ENCODE measurements at places on chromosomes 5 and 9.

DNA sequence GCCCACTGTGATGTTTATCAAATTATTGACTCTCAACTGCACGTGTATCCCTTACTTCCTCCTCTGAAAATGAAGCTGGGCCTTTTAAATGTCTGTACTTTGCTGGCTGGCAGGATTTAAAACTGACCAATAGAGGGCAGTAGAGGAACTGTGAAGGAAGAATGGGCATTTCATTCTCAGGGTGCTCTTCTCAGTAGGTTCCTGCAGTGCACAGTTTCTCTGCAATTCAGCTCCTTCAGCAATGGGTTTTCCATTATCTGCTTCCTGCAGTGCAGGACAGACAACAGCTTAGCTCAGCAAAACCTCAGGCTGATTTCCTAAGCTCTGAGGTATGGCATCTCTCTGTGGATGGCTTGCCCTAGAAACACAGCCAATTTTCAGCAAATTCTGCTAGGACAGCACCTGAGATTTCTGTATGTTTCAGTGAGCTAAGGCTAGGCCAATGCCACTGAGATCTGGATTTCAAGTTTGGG lies 298.4 kb upstream of the PRDM9 start:
- DNase-seq, result peak; percentile 23

DNA sequence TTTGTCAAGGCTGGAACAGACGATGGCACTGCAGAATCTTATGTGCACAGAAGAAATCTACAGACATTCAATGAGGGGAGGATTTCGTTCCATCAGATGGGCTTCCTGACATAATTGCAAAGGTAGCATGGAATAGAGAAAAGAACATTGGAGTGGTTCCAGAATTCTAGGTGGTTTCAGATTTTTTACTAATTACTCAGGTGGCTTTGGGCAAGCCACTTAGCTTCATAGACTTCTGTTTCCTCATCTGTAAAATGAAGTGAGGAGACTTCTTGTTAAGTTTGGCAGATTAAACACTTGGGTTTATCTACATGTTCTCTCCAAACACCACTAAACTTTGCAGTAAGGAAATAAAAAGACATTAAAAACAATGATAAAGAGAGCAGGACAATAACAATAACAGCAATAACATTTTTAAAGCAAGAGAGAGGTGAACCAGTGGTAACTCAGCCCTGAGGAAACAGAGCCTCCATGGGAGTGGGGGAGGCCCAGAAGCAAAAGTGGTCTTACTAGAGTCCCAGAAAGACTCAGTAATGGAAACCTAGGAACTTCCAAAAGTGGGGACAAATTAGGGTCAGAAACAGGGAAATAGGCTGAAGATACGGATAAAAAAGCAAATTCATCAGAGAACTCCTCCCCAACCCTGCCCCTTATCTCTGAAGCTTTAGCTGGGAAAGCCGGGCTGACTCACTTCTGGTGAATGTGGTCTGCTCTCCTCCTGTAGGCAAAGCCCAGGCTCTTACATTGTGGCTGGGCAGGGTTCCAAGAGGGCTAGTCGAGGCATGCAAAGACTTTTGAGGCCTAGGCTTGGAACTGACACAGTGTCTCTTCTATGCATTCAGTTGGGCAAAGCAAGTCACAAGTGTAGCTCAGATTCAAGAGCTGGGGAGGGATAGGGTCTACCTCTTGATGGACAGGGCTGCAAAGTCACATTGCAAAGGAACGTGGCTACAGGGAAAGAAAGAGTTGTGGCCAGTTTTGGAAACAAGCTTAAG lies 11.8 kb upstream of the ACTBL2 start:
- peak; percentile 98 for DNase-seq

GRCh38 chr9:7443541-7443940 lies 356.0 kb downstream of the DMAC1 start:
- DNase-seq, result no peak

GRCh38 chr5:107459605-107460004 lies 211.1 kb downstream of the EFNA5 start:
- no peak for DNase-seq

- peak; percentile 81 for DNase-seq
These were observed 9.3 kb upstream of the ZDHHC12 start for GRCh38 chr9:128733256-128733655.

GRCh38 chr5:68770551-68770950 lies 323.3 kb upstream of the SLC30A5 start:
- DNase-seq, result no peak
